ENCODE measurements at places on chromosomes 13 and 19.

GRCh38 chr19:37537391-37537947 is 30.7 kb downstream of the ZNF793 start:
- DNase-seq, result no peak

GRCh38 chr19:16259385-16260159 is 61.9 kb downstream of the AP1M1 start:
- peak; percentile 87 for DNase-seq

DNA sequence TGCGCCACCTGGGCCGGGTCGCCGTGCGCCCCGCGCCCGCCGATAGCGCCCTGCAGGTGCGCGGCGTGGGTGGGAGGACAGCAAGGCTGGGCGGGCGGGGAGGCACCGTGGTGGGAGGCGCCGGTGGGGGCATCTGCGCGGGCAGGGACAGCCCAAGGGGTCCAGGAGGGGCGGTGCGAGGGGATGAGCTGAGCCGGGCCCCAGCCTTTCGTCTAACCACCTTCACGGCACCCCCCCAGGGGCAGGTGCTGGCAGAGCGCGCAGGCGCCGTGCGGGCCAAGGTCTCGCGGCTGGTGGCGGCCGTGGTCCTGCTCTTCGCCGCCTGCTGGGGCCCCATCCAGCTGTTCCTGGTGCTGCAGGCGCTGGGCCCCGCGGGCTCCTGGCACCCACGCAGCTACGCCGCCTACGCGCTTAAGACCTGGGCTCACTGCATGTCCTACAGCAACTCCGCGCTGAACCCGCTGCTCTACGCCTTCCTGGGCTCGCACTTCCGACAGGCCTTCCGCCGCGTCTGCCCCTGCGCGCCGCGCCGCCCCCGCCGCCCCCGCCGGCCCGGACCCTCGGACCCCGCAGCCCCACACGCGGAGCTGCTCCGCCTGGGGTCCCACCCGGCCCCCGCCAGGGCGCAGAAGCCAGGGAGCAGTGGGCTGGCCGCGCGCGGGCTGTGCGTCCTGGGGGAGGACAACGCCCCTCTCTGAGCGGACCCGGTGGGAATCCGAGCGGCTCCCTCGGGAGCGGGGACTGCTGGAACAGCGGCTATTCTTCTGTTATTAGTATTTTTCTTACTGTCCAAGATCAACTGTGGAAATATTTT is 3.1 kb downstream of the KISS1R start:
- peak; percentile 63 for DNase-seq

- peak; percentile 90 for DNase-seq
Observed at GRCh38 chr19:36573020-36573894, at the start of gene ZNF529. TSS of gene ZNF529 (minus strand) at chr19:36573292. CDS start at chr19:36572346, 946 bp downstream.

GRCh38 chr19:41755328-41755913 is at the start of gene CEACAM6:
TSS of gene CEACAM6 (plus strand) at chr19:41755530. CDS start at chr19:41755639, 109 bp downstream.
- no peak for DNase-seq

DNA sequence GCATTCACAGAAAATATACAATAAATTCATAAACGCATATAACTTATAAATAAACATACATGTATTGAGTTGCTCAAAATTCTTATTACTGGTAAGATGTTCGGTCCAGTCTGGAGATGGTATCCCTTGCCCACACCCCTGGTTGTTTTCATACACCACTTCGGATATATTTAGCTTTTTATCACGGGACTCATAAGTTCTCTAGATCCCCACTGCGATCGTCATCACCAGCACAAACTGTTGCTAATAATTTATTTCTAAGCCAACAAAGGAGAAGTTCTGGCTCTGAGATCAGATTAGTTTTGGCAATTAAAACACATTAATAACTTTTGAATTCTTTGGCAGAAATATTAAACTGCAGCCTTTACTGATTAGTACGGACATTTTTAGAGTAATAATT is 23.0 kb upstream of the SGCG start:
- DNase-seq, result no peak

GRCh38 chr19:50449236-50449899 is 16.7 kb downstream of the MYBPC2 start:
- DNase-seq, result no peak

- DNase-seq, result no peak
Observed at GRCh38 chr13:46100191-46100815, 4.5 kb downstream of the CPB2 start.

GRCh38 chr19:16198370-16198651 is 600 bp downstream of the AP1M1 start:
- DNase-seq, result no peak

- no peak for DNase-seq
Observed at GRCh38 chr13:30045916-30046704, 195.7 kb upstream of the UBL3 start.

- DNase-seq, result no peak
Observed at GRCh38 chr13:27465611-27466010, 15.2 kb upstream of the MTIF3 start.

DNA sequence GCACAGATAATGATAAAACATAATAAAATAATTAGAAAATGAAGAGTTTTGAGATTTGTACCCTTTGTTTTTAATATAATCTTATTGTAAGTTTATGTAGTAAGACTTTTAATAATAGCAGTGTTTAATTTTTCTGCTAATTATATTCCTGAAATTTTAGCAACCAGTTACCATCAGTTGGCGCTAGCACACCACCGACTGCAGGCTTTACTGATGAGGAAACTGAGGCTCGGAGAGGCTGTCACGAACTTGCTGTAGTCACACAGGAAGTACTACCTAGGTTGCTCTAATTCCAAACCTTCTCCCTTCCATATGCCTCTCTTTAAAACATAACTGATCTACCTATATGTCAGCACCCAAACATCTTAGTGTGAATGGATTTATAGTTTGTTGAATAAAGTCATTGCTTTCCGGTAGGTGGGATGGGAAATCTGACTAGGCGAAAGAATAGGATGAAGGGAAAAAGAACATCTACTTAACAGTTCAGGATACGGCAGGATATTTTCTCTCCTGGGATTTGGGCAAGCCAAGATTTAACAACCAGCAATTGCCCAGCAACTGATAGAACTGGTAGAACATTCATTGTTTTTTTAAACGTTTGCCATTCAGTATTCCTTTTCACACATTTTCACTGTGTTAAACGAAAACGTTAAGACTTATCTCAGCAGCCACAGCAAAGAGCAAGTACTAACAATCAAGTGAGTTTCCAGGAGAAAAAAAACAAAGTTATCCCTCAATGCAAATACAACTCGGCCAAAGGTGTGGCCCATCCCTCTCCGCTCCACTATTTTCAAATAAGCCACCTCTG is 822 bp upstream of the RFXAP start:
- no peak for DNase-seq

GRCh38 chr13:113863524-113864272 is at the start of gene GAS6:
TSS of gene GAS6 (minus strand) at chr13:113864076. CDS start at chr13:113863920, 156 bp downstream.
- peak; percentile 47 for DNase-seq

DNA sequence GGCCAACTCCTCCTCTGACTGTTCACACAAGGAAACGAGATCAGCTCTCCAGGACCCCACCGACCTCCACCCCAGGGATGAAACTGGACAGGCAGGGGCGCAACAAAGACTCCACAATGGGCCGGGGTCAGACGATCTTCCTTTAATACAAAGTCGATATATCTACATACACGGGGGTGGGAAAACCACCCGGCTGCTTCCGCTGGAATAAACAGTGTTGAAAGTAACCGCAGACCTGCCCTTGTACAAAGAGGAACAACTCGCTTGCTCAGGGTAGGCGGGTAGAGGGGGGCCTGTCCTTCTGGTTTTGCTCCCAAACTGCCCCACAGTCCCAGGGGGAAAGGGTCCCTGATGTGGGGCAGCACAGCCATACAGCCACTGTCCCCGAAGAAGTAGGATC is 135.2 kb downstream of the PTPRS start:
- DNase-seq, result no peak

DNA sequence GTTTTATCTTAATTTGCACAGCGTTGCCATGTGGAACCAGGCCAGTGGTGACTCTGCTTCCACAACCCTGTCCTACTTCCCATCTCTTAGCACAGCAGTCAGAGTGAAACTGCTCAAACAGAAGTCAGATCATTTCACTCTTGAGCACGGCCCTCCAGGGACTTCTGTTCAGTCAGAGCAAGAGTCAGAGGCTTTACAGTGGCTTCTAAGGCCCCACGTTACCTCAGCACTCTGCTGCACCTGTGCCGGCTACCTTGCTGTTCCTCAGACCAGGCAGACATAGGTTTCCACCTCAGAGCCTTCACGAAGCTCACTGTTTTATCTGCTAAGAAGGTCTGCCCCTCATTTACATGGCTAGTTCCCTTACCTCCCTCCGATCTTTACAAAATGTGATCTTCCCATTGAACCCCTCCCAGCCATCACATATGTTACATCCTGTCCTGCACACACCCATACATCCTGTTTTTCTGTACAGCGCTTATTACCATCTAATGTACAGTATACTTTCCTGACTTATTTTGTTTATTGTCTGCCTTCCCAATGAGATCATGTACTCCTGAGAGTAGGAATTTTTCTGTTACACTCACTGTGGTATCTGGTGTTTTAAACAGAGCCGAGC is 41.6 kb downstream of the TM9SF2 start:
- DNase-seq, result peak; percentile 90

GRCh38 chr19:32687681-32688080 is 3.9 kb upstream of the NUDT19 start:
- no peak for DNase-seq

- peak; percentile 46 for DNase-seq
Observed at GRCh38 chr19:54523403-54523802, 20.8 kb downstream of the LAIR2 start.

DNA sequence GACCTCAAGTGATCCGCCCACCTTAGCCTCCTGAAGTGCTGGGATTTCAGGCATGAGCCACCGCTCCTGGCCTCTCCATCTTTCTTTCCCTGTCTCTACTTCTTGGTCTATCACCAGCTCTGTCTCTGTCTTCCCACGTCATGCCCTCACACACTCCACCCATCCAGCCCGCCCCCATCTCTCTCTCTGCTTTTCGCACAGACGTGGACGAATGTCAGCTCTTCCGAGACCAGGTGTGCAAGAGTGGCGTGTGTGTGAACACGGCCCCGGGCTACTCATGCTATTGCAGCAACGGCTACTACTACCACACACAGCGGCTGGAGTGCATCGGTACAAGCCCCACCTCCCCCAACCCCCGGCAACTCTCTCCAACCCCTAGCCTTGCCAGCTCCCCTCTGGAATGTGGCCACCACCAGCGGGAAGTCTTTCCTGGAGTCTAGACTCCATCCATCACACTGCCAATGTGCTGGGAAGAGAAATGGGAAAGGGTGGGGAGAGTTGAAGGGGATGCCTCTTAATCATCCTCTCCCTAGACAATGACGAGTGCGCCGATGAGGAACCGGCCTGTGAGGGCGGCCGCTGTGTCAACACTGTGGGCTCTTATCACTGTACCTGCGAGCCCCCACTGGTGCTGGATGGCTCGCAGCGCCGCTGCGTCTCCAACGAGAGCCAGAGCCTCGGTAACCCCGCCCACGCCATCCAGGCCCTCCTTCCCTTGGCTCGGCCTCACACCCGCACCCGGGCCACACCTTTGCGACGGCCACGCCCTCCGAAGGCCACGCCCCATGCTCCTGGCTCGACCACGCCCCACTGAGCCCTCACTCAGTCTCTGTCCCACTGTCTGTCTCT is 22.5 kb downstream of the LTBP4 start:
- no peak for DNase-seq

Data from stimulated activated naive B cell treated with anti-CD40 and anti-IgM and Interleukin-4, amounts not matched to agents 10 μg/mL and 1 μg/mL and 100 μg/mL, for 72 hours (primary cell).